Caco-2 (cell line): ENCODE measurements at places on chromosomes 6 and 20.

GRCh38 chr20:24665196-24665595 is 195.8 kb downstream of the SYNDIG1 start:
- DNase-seq = no peak

GRCh38 chr6:1838604-1839213 is 229.0 kb downstream of the FOXC1 start:
- DNase-seq = no peak

DNA sequence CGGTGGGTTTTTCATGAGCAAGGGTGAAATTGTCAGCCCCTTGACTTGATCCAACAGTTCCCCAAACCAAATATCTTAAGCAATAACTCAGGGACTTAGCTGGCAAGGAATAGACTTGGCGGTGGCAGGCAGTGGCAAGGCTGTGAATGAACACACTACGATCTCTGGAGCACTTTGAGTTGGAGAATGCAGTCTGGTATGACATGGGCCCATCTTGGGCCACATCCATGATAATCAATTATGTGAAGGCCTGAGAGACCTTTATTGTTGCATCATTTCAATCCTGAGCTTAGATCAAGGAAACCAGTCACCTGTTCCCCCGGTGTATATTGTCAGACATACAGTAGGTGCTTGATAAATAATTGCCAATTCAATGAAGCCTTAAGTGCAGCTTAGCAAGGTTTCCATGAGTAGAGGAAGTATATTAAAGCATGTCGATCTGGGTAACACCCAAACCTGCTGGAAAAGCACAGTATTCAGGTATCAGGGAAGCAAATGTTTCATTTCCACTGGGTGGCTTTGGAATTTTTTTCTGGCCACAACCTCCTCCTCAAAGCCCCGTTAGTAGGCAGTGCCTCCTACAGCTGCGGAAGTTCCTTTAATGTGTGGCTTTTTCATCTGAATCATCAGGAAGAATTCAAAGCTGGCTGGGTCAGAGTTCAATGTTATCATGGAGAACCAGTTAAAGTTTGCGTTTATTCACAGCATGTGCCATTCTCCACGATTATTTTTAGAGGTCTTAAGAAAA is 10.2 kb downstream of the CASS4 start:
- DNase-seq = no peak

DNA sequence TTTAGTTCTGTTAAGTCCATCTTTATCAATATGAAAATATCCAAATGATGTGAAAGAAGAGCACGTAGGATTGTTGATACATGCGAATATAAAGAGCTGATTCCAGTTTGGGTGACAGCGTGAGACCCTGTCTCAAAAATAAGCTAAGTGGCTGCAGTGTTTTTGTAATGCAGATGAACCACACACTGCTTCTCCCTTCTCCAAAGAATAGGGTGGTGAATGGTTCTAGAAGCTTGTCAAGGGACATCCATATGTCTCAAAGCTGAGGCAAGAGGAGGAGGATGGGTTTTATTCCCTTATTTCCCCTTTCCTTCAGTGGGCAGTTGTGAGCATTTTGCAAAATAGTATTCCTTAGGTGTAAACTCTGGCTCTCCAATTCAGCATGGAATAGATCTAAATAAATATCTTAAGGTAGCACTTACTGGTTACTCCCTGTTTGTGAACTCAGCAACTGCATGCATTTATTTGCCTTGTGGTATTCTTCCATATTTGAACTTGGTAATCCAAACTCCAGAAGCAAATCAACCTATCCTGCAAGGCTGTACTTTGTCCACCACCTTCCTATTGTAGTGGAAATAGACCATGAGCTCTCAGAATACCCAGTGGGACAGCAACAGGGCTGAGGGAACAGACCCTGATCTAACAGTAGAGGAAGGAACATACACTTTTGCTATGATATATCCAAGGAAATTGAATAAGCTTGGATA is 38.0 kb downstream of the XRN2 start:
- no peak for DNase-seq

- no peak for DNase-seq
These were observed 41.4 kb upstream of the CDH22 start for GRCh38 chr20:46349742-46350056.

- DNase-seq = no peak
These were observed 145.6 kb downstream of the GJA10 start for GRCh38 chr6:90039911-90040310.

- DNase-seq = no peak
These were observed 79.8 kb upstream of the KCNK16 start for GRCh38 chr6:39402239-39402751.

DNA sequence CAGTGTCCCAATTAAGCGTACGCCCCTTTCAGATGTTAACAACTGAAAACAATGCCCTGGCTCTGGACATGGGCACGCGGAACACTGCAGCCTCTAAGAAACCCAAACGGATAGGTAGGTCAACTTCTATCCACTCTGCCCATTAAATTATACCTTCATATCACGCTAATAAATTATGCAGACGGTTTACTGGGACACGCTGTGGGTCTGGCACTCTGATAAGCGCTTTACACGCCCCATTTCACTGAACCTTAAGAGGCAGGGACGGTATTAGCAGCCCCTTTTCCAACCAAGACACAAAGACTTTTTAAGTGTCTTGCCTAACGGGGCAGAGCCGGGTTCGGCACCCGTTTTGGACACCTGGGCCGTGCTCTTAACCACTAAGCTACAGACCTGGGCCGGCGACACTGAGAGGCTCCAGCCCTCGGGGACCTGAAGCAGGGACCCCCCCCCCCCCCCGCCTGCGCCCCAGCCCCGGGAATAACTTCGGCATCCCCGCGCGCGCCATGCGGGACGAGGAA is 744 bp downstream of the STAU1 start:
- DNase-seq = peak; percentile 42

- no peak for DNase-seq
These were observed 60.4 kb downstream of the SOX4 start for GRCh38 chr6:21653905-21654304.

- DNase-seq = no peak
These were observed 10.9 kb upstream of the VSTM2L start for GRCh38 chr20:37892001-37892400.

- DNase-seq = no peak
These were observed 8.2 kb upstream of the VEGFA start for GRCh38 chr6:43761666-43762409.
